GM04504 (cell line): ENCODE measurements at places on chromosomes 3 and 15.

DNA sequence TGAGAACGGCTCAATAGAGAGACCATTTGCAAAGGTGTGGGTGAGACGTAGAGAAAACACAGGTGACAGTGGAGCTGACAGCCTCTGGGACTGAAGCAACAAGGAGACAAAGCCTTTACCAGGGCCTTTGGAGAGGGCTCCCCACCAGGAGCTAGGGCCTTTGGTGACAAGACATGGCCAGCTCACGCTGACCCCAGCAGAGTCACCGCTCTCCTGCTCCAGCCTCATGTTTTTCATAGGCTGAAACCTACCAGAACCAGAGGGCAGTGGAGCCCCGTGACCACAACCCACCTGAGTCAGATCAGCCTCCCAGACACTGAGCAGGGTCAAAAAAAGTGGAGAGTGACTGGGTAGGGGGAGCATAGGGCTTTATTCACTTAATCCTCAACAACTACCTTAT lies 214.7 kb downstream of the SHQ1 start:
- no peak for DNase-seq

DNA sequence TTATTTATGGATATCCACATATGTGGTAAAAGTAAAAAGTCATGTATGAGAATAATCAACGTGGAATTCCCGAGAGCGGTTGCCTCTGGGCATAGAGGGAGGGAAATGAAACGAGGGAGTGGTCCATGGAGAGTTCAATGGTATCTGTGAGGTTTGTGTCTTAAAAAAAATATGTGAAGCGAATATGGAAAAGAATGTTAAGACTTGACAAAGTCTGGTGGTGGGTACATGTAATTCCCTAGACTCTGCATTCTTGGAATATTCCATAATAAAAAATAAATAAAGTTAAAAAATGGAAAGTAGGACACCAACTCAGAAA lies 28.4 kb downstream of the FAM43A start:
- no peak for DNase-seq

- no peak for DNase-seq
Measured at GRCh38 chr3:164222197-164222596, 856.1 kb downstream of the SI start.

GRCh38 chr3:149895339-149895738 lies 75.4 kb downstream of the PFN2 start:
- DNase-seq = no peak

DNA sequence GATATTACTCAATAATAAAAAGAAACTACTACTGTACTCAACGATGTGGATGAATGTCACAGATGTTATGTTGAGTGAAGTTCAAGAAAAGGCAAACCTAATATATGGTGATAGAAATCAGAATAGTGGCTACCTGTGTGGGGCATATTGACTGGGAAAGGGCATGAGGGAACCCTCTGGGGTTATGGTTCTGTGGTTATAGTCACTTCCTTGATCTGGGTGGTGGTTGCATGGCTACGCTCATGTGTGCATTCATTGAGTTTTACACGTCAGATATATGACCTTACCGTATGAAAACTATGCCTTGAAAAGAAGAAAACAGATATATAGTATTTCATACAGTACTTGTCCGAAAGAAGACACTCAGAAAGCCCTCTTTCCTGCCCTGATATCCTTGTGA lies 331.0 kb upstream of the LRRFIP2 start:
- DNase-seq = no peak

DNA sequence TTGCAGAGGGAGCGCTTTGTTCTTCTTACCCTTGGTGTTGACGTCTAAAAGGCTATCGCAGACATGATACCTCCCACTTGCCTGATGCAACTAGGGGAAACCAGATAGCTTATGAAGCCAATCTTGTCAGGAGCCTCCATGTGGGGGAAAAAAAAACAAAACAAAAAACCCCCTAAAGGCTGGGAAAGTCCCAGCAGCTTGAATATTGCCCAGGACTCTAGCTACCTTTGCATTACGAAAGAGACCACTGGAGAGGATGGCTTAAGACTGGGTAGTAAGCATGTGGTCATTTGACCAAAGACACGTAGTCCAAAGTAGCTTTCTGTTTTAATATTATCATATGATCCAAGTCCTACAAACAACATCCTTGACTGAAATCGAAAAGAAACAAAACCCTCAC lies 120.7 kb upstream of the WNT5A start:
- DNase-seq = no peak
